Activated CD4-positive, alpha-beta T cell treated with anti-CD3 and anti-CD28 coated beads for 1 hour (primary cell): ENCODE measurements at places on chromosomes 1 and 21.

DNA sequence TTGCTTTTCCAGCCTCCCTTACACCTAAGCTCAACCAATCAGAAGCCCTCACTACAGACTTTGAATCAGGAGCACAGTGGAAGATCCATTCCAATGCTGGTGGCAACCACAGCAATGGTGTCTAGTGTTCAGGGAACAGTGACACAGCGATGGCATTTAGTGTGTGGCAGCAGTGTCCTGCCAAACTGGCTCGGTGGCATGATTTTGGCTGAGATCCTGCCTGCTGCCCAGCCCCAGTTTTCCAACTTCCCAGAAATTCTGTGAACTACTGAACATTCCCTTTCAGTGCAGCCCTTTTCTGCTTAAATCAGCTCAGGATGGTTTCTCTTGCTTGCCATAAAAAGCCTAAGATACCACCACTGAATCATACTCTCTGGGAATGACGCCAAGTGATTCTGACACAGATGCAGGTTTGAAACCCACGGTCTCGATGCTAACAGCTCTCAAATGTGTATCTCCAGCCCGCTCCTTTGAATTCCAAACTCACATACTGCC is 8.8 kb downstream of the ASAP3 start:
- no peak for DNase-seq

DNA sequence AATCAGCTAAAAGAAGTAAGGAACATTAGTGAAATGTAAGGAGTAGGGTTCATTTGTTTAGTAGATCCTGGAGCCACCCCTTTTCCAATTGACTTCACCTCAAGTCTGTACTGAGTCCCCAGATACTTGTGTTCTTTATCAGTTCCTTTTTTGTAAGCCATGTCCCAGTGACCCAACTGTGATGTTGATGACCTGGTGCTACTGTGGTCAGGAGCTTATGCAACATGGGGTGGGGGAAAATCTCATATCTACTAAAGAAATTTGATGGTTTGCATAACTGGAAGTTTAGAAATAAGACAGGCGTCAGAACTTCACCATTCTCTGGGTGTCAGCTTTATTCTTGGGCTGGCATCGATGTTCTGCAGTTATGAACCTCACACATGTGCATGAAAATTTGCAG is 120.5 kb downstream of the LRRC7 start:
- no peak for DNase-seq

GRCh38 chr1:230191079-230191804 is 124.2 kb downstream of the GALNT2 start:
- DNase-seq, result no peak

GRCh38 chr1:237013608-237014007 is 9.4 kb upstream of the MT1HL1 start:
- DNase-seq, result no peak

GRCh38 chr21:41877901-41878830 is 978 bp downstream of the PRDM15 start:
- peak; percentile 14 for DNase-seq

DNA sequence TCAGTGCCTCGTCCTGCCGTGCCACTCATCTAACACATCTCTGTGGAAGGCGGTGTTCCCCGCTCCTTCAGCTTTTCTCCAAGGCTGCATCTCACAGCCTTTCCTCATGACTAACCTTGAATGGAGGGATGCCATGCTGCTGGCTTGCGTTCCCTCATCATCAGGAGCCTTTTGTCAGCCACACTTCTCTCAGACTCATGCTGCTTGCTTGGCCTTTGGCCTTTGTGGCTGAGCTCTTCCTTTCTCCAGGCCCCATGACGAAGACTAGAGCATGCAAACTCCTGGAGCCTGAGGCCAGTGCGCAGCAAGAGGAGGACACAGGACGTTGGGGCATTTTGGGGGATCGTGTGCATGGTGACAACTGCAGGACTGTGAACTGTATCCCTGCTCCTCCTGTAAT is 70.8 kb downstream of the SYT2 start:
- no peak for DNase-seq

- DNase-seq, result no peak
Observed at GRCh38 chr1:192539297-192540092, 36.1 kb upstream of the RGS1 start.

GRCh38 chr1:221900678-221901077 is 158.8 kb upstream of the DUSP10 start:
- no peak for DNase-seq

DNA sequence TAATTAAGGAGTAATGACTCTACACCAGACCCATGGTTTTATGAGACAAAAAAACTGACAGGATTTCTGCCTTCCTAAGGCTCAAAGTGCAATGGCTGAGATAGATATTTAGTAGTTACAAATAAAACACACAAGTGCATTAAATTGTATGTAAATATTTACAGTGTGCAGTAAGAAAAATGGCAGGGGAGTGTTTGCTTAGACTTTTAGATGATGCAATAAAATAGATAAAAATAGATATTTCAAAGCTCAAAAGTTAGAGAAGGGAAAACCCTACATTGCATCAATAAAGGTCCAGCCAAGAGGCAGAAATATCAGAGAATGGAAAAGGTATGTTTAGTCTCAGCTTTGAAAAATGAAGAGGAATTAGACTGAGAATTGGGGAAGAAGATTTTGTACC is 226.3 kb upstream of the FGGY start:
- DNase-seq, result no peak

- no peak for DNase-seq
Observed at GRCh38 chr21:25501996-25502665, 105.2 kb downstream of the MRPL39 start.

GRCh38 chr1:17419626-17420328 is 19.7 kb downstream of the RCC2 start:
- peak; percentile 53 for DNase-seq

GRCh38 chr1:68725001-68725752 is 228.3 kb upstream of the DEPDC1 start:
- DNase-seq, result no peak

- no peak for DNase-seq
Observed at GRCh38 chr1:234643111-234643849, 33.3 kb upstream of the IRF2BP2 start.

GRCh38 chr21:44059710-44060109 is 47.5 kb upstream of the PWP2 start:
- no peak for DNase-seq

DNA sequence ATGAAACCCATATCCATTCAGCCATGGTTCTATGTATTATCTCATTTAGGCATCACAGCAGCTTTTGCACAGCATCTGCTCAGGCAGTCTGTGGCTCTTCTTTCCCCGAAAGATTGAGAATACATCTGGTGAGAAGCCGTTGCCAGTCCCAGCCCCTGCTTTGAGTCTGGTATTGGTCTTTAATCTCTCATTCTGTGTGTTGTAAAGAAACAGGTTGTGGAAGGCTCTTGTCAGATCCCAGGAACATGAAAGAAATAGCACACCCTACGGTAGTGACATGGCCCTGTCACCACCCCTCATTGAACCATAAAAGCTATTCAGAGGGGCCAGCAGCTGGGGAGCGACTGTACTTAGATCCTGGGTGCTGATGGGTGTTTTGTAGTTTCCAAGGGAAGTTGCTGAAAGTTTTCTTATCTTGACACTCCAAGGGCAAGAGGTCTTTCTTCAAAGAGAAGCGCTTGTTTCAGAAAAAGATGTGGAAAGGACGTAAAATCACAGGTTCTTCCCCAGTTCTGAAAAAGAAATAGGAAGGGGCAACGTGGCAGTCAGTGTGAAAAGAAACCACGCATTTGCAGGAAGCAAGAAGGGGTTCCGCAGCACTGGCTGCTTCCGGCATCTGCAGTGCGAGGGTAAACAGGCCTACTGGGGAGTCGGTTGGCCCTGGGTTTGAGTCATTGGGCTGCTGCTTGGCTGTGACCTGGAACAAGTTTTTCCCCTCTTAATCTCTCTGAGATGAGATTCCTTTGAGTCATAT is 145.0 kb downstream of the DHRS3 start:
- DNase-seq, result peak; percentile 51

DNA sequence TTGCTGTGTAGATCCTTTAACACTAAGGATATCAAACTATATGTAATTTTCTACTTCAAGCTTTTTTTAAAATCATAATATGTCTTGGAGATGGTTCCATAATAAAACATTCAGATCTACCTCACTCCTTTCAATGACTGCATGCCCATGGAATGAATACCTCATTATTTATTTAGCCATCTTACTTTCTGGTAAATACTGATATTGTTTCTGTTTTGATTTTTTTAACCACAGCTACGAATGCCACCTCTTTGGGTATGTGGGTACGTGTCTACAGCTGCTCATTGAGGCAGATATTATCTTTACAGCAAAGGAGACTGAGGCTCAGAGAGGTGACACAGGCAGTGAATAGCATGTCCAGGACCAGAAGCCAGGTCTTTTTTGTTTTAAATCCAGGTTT is 215.7 kb downstream of the ST6GALNAC3 start:
- DNase-seq, result no peak

DNA sequence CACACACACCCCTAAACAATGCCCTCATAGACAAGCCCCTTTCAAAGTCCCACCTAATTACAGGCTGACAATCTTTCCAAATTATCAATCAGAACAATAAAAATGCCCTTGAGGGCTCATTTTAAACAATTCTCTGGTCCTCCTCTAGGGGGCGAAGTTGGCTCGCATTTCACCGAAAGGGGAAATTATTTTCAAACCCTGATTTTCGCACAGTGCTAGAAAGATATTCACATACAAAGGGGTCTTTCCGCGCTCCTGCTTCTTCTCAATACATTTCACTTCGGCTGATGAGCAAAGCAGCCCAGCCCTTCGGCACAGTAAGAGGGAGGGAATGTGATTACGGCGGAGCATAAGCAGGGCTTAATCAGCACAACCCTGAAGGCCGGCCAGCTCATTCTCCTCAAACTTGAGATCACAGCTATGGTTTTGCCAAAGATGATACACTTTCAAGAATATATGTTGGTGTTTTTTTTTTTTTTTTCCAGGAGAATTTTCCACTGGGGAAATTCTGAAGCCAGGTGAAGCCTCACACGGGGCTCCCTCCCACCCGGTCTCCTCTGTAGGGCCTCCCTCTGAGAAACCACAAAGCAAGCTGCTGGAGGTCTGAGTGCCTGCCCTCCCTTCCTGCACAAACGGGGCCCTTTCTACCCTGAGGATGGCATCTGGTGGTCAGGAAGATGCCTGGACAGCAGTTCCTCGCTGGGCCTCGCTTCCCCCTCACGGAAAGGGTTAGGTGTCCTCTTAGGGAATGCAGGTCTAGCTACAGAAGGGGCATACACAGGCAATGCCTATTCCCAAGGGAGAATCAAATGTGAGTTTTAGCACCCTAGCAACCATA is 66.9 kb downstream of the GNG12 start:
- no peak for DNase-seq

DNA sequence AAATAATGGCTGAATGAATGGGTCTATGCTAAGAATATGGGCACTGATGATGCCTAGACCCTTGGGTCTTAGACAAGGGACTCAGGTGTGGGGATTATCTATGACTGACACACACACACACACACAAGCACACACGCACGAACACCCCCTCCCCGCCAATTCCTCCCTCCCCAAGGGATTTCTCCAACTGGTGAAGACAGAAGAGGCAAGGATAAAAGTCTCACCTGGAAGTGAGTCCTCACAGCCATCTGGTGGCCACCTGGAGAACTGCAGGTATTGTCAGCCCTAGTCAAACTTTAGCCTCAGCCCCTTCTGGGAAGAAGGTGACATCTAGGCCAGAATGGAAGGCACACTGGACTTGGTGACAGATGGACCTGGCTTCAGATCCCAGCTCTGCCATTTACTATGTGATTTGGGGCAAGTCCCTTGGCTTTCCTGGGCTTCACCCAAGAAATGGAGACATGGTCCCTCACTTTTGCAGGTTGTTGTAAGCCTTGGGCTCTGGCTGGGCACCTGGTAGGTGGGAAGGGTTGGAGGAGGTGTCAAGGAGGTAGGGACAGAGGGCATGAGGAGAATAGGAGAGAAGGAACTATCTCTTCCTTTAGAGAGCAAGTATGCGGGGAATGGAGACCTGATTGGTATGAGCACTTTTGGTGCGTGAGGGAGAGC is 4.0 kb upstream of the GPR3 start:
- peak; percentile 61 for DNase-seq

DNA sequence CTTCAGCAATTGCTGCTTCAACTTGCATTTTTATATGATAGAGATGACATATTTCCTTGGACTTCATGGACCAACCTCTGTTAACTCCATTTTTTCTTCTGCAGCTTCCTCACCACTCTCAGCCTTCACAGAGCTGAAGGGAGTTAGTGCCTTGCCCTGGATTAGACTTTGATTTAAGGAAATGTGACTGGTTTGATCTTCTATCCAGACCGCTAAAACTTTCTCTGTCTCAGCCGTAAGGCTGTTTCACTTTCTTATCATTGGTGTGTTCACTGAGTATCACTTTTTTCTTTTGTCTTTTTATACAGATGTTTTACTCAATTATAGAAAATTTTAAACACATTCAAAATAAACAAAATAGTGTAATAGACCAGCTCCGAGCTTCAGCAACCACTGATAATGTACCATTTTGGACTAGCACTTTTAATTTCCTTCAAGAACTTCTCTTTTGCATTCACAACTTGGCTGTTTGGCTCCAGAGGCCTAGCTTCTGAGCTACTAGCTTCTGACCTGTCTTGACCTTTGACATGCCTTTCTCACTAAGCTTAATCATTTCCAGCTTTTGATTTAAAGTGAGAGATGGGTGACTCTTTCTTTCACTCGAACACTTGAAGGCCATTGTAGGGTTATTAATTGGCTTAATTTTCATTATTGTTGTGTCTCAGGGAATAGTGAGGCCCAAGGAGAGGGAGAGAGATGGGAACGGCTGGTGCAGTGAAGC is 9.3 kb downstream of the NEK7 start:
- DNase-seq, result no peak

DNA sequence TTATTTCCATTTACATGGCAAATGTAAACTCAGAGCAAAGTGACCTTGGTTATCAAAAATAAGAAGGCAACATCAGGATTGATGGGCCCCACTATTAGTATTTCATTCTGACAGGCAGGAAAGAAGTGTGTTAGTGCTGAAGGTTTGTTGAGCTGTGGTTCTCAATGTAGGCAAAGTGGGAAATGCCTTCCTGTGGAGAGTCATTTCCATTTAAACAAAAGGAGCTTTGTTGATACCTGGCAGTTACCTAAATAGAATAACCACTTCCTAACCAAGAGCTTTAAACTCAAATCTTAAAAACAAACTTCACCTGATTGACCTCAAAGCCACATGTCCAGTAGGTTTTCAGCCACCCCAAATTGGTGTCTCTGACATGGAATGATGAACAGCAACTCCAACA is 579.9 kb upstream of the BEND5 start:
- no peak for DNase-seq

GRCh38 chr1:57860325-57860724 is 436.5 kb upstream of the DAB1 start:
- DNase-seq, result no peak
